ENCODE measurements at places on chromosomes 6 and 20.

- DNase-seq = no peak
Observed at GRCh38 chr6:137706083-137706750, 160.8 kb upstream of the TNFAIP3 start.

DNA sequence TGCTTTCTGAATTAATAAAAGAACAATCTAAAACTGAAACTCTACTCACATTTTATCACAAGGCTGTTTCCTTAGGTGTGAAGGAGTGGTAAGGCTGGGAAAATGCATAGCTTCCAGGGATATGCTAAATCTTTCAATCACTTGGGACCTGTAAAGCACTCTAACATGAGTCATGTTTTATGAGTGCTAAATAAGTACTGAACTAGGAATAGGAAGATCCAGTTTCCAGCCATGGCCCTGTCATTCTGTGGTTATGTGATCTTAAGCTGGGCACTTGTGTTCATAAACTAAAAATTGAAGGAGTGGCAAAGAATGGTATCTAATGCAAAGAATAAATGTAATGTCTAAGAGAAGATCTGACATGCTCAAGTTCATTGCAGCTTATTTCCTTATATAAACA is 6.1 kb upstream of the TMEM200A start:
- DNase-seq = no peak

DNA sequence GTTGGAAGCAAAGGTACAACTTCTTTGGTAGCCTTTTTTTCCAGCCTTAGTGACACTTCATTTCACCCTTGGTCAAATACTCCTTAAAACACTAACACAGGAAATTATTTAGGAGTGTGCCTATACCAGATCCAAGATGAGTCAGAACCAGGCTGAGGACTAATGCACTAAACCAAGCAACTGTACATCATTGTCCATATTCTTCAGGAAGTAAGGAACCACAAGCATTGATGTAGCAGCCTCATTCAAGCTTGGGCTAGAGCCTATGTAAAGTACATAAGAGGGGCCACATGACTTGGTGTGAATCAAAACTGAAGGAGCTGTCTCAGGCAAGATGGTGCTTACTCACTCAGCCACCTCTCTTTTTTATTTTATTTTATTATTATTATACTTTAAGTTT is 20.7 kb upstream of the ADGB start:
- no peak for DNase-seq

DNA sequence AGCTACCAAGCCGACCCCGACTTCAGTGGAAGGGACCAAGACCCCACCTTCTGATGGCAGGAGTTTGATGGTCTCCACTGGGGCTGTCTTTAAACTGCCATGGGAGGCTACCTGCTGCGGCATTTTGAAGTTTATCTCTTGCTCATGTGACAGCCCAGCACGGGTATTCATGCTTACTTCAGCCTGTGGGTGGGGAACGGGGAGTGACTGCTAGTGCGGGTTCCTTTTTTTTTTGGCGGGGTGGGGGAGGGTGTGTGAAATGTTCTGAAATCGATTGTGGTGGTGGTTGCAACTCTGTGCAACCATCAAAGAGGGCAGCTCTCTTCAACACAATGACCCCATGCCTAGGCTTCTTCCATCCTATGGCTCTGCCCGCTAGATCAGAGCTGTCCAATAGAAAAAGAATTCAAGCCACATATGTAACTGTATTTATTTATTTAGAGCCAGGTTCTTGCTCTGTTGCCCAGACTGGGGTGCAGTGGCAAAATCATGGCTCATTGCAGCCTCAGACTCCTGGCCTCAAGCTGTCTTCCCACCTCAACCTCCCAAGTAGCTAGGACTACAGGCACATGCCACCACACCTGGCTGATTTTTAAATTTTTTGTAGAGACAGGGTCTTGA is 53.7 kb downstream of the PPP1R16B start:
- no peak for DNase-seq

- no peak for DNase-seq
Observed at GRCh38 chr6:88006557-88006956, 41.1 kb upstream of the SPACA1 start.
